ENCODE measurements at places on chromosomes 13 and 19.

DNA sequence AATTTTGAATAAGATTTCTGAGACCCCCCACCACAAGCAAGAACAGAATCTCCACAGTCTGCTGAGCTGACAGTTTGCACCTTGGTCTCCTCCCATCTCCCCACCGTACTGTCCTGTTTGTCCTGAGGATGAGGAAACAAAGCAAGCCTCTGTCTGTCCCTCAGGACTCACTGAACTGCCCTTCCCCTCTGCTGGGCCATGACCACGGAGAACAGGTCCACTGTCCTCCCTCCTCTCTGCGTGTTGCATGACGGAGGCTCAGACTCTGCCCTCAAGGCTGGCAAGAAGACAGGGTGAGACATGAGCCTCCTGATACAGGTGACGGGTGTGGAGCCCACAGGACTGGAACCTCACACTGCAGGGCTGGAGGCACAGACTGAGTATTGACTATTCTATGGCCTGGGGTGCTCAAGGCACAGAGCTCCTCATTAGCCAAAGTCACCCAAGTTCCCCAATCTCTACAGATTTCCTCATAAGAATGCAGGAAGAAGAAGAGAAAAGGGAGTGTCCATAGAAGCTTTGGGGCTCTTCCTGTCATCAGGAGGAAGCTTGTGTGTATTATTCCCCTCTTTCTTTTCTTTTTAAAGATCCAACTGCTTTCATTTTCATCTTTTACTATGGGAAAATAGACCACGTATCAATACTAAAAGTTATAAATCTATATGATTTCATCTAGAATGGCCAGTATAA, 22.4 kb upstream of the RGCC start:
- DNase-seq = no peak

GRCh38 chr19:14782626-14783409, 4.5 kb upstream of the ADGRE2 start:
- DNase-seq = no peak

DNA sequence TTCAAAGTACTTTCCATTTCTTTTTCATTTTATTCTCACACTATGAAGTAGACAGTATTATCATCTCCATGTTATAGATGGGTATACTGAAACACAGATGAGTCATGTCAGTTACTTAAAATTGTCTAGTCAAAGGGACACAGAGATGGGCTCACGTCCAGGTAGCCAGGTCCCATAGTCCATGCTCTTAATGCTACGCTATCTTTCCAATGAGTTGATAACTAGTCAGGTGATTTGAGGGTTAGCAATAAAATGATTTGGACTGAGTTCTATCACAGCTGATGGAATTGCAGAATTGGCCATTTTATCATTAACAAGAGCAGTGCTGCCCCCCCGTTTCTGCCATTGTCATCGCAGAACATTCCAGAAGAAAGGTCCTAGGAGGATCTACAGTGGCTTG, 318.9 kb downstream of the DLEU7 start:
- DNase-seq = no peak

DNA sequence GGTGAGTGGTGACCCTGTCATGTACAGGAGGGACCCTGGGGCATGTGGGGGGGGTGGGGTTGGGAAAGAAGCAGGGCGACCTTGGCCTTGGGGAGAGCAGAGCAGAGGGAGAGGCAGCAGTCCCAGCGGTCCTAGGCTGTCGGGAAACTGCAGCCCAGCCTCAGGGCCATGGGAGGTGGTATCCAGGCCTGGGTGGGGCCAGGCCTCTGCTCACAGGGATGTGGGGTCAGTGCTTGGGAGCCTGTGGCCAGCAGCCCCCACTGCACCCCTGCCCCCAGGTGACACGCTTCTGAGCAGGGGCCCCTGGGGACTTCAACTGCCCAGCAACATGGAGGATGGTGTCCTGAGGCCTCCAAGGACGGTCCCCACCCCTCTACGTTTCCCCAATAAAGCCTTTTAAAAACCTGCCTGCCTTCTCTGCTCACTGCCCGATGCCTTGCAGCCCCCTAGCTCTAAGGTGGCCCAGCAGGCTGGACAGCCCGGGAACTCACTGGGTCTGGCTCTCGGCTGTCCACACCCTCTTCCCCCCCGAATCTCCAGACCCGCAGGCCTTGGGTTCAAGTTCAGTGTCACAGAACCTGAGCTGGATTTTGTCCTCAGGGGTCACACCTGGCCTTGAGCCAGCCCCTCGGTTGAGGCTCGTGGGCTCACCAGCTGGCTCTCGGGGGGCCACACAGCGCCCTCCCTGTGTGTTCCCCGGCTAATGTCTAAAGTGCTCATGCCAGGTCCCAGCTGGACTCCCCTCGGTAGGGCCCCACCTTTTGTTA, 6.9 kb downstream of the PNKP start:
- no peak for DNase-seq

GRCh38 chr13:34320084-34320483, 502.1 kb downstream of the RFC3 start:
- DNase-seq = no peak

All from activated T-cell treated with anti-CD3 and anti-CD28 coated beads for 4 hours (primary cell).